COR-L47 (cell line): ENCODE measurements at places on chromosomes 12 and 14.
A peak's percentile ranks its signal among the peaks of the same experiment; 100 is the strongest.

DNA sequence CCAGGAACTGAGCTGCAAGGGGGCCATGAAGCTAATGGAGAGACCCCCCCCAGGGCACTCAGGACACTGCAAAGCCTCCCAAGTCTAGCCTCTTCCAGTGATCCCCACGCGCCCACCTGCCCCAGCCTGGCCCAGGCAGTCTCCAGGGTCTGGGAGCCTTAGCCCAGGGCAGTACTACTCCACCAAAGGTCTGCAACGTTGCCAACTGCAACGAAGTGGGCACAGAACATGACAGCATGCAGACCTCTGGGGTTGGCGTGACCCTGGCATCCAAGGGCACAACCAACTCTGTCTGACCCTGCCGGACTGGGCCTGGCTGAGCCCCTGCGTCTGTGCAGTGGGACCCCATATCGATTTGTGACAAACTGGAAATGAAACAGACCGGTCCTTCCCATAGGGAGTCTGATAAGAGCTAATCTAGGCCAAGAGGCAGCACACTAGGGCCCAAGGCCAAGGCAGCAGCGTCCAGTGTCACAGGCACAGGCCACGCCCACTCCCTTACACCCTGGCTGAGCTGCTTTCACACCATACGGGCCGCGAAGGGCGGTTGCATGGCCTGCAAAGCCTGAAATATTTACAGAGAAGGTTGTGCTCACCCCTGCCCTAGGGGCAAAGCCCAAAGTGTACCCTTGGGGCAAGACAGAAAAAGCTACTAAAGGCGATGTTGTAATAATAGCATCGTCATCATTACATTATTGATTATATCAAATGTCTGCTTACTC, 76.7 kb downstream of the NCOR2 start:
- no peak for DNase-seq

DNA sequence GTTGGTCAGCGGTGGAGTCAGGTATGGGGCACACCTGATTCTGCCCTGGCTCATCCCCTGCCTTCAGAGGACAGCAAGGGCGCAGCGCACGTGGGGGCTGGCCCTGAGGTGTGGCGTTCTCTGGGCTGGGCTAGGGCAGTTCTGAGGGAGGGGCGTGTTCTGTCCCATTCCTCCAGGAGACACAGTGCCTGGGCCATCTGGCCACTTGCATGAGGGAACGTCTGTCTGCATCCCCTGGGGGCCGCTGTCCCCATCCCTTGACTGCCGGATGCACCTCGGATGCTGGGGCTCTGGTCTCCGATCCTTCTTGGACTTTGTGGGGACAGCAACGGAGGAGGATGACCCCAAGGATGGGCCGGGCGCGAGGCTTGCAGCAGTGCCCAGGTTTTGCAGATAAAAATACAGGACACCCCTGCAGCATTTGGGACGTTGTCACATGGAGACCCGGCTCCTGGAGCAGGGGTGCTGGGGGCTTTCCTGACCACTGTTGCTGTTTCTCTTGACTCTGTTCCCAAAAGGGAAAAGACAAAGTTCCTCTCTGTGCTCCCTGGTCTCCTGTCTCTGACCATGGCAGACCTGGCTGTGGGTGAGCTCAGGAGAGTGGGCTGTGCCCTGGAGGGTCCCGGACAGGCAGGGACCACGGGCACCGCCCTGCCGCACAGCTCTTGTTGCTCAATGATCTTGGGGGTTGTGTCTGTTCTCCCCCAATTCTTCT, 6.9 kb downstream of the MTA1 start:
- DNase-seq = no peak

DNA sequence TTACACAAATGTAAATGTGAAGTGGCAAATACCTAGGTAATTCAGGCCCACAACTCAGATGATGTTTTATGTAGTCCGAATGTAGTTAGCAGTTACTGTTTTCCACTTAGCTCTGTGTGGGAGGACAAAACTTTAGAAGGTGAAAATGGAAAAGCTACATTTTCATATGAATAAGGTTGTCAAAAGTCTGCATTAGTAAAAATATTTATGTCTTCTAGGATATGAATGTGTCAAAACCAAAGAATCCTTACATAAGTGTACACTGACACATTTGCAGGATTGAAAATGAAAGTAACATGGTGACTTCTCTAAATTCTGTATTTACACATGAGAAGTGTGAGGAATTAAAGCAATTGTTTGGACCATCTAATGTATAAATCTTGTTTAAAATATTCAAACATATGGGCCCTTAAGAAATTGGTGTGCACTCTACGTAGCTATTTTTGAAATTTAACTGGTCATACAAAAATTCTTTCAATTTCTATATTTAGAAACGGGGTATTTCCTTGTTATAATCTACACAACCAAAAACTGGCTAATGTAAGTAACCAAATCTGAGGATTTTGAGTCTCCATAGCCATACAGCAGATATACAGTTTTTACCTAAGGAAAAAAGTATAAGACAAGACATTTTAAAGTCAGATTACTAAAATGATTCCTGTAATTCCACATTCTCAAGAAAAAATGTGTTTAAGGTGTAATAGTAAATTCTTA, 5.4 kb downstream of the CDKN1B start:
- no peak for DNase-seq

- DNase-seq = no peak
These were observed 113.6 kb downstream of the DAD1 start for GRCh38 chr14:22475381-22475780.

- DNase-seq = no peak
These were observed 631.8 kb downstream of the TMTC2 start for GRCh38 chr12:83318386-83319098.

DNA sequence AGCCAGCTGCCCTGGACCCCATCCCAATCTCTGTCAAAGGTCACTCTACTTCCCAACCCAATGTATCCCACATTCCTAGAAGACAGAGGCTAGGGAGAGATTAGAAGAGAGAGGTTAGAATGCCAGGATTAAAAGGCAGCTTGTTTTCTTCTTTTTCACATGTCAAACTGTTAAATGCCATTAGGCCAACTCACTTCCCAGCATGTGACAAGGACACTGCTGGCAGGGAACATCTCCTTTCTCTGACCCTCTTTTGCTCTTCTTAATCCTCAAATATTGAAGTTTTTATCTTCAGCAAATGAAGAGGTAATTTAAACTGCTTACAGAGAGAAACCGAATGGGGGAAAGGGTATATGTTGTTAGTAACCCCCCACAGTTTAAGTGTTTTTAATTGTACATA, 89.1 kb downstream of the BBS10 start:
- DNase-seq = no peak

DNA sequence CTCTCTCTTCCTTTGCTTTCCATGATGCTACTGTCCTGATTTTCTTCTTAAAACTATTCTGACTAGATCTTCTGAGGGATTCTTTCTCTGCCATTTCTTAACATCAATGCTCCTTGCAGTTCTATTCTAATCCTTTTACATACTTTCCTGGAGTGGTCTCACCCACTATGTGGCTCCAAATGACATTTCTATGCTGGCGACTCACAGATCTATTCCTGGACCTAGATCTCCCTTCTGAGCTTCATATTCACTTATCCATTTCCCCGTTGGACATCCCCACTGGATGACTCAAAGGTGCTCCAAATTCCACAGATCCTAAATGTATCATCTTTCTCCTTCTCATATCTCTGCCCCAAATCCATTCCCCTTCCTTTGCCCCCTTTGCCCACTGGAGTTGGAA, 4.1 kb downstream of the TEP1 start:
- DNase-seq = no peak

DNA sequence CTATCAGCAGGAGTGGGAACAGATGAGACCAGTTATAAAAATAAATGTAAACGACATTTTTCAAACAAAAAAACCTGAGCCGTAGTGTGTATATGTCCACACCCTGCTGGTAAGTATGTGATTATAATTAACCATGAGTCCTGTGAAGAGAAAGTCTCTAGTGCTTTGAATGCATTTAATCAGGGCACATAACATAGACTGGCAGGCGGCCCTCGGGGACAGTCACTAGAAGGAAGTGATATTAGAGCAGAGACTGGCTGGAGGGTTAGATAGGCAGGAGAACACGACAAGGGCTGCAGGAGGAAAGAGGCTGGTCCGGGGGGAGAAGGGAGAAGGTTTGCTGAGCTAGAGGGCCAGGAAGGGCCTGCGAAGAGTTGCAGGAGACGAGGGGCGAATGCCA, 23.8 kb upstream of the ELK3 start:
- DNase-seq = no peak

DNA sequence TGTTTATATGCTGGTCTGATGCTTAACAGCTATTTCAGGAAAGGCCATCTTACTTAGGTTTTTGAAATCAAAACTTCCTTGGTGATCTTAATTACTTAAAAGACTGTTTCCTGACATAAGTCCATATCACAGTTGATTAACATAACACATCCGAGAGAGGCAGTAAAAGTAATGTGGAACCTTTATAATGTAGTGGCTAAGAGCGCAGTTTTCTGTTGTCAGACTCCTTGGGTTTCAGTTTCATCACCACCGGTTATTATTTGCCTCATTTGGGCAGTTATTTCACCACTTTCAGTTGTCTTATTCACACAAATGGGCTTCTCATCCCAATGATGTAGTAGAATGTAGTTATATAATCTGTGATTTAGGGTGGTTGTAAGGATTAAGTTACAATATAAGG, 30.9 kb downstream of the TBC1D15 start:
- no peak for DNase-seq

DNA sequence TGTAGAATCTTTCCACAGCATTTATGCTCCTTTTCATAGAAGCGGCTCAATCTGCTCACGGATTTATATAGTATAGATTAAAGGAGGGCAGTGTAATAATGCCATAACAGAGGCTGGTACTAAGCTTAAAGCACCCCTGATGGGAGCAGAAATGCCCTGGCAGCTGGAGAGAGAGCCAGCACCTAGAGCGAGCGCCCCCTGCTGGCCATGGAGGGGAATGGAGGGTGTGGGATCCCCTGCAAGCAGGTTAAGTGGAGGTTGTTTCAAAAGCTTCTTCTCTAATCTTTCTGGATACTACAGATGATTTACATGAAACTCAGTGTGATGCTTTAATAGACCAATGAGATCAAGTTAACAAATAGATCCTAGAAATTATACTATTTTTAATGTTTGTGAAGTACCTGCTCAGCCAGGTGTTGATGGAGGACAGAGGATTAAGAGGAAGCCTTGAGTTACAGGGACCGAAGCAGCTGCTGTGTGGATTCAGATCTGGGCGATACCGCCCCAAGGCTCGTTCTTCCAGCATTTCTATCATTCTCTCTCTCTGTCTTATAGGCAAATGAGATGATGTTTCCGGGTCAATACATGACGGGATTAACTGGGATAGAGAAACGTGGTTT, 1519.3 kb upstream of the TMEM132C start:
- DNase-seq = peak; percentile 29

GRCh38 chr14:24332268-24332993, 2.4 kb downstream of the ADCY4 start:
- DNase-seq = peak; percentile 79

DNA sequence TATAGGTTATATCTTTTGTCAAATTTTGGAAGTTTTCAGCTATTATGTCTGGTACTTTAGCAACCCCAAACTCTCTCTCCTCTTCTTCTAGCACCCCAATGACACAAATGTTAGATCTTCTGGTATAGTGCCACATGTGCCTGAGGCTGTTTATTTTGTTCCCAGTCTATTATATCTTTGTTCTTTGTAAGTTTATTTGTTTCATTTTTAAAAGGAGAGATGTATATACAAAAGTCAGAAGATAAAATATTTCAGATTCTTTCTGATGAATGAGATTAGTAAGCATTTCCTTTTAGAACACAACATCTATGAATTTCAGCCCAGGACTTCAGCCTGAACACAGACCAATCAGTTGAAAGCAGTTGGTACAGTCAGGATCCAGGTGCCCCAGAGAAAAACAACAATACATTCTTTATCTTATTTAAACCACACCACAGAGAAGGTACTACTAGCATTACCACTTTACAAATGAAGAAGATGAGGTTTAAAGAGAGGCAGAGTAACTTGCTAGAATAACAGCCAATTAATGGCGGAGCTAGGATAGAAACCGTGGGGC, 114.1 kb upstream of the BTG1 start:
- no peak for DNase-seq

GRCh38 chr12:109448707-109449390, 28.3 kb downstream of the KCTD10 start:
- no peak for DNase-seq

DNA sequence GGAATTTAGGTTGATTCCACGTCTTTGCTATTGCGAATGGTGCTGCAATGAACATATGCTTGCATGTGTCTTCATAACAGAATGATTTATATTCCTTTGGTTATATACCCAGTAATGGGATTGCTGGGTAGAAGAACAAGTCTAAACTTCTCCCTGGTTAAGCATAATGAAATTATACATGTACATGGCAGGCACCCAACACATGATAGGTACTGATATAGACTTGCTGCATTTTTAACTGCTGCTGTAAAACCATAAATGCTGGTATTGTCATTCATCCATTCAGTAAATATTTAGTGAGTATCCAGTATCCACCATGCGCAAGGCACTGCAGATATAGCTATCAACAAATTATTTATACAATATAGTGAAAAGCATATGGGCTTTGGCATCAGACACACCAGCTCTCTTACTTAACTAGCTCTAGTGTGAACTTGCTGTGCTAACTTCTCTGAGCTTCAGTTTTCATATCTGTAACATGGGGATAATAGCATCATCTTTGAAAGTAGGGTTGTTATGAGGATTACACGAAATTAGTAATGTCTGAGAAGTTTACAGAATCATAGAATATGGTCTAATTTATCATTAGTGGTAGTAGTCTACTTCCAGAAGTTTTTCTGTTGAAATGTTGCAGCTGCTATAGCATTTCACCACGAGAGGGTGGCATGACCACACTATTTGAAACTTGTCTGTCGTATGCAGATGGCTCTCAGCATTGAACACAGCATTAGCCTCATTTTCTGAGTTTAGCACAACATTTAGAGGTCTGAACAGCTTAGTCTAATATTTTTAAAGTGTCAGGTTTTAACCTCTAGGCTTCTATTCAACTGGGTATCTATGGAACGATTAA, 32.0 kb upstream of the SEL1L start:
- DNase-seq = peak; percentile 21

GRCh38 chr14:66508846-66509621, 1.1 kb downstream of the GPHN start:
- DNase-seq = peak; percentile 50
